ENCODE measurements at places on chromosomes 3 and 15.
A peak's percentile ranks its signal among the peaks of the same experiment; 100 is the strongest.

DNA sequence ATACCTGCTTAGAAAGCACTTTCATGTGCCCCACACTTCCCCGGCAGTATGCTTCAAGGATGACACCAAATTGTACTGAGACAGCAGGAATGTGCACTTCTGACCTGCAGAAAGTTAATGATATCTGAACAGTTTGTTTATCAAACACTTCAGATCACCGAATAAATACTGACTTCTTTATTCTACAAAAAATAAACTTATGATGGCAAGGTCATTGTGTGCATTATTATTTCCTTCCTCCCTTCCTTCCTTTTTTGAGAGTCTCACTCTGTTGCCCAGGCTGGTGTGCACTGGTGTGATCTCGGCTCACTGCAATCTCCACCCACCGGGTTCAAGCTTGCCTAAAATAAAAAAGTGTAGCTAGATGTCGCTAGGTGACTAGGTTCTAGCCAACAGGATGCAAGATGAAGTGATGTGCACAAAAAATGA lies 80.3 kb downstream of the FAIM start:
- DNase-seq, result no peak

- DNase-seq, result no peak
These were observed 2.9 kb downstream of the CASR start for GRCh38 chr3:122186372-122186771.

GRCh38 chr3:147409143-147410115 lies at the start of gene ZIC1:
TSS of gene ZIC1 (plus strand) at chr3:147409365. CDS start at chr3:147410113, 748 bp downstream.
- no peak for DNase-seq

GRCh38 chr3:32780735-32781210 lies 37.0 kb upstream of the TRIM71 start:
- peak; percentile 65 for DNase-seq

- peak; percentile 87 for DNase-seq
These were observed 8.5 kb upstream of the FANCD2 start for GRCh38 chr3:10017636-10018292.

DNA sequence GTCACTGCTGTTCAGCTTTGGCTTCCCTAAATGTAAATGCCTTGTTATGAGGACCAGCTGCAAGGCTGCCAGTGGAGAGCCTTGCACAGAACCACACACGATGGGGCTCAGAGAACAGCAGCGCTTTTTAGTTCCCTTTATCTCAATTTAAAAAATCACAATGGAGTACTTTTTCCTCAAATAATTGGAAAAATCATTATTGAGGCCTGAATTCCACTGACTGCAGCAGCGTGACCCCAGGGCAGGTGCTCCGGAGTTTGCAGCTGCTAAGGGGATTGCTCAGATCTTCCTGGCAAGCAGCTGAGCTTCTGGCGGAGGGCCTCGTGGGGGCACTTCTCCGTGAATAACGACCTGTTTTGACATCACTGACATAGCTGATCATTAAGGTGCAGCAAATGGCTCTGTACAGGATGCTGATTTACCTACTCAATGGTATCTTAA lies 245.6 kb upstream of the TRIM42 start:
- no peak for DNase-seq

GRCh38 chr3:185733980-185734724 lies 90.7 kb downstream of the IGF2BP2 start:
- DNase-seq, result peak; percentile 87
